Stimulated activated CD4-positive, alpha-beta T cell treated with anti-CD3 and anti-CD28 coated beads, Interleukin-4, amount 100 ng/mL, for 24 hours (primary cell): ENCODE measurements at places on chromosomes 5 and 9.

DNA sequence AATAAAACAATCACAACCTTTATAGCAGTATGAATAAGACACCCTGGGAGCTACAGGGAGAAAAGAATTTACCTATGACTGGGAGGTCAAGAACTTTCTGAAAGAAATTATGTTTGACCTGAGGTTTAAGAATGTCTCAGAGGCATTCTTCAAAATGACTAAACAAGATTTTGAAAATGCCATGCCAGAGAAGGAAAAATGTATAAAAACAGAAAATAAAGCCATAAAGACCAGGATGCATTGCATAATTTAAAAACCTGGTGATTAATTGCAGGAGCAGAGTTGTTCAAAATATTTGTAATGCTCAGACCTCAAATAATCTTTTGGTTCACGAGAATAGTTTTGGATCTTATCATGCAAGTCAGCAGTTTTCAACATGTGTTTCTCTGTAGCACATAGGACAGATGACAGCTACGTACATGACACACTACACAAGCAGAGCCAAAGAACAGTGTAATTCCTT is 954.7 kb upstream of the ARRDC3 start:
- no peak for DNase-seq

DNA sequence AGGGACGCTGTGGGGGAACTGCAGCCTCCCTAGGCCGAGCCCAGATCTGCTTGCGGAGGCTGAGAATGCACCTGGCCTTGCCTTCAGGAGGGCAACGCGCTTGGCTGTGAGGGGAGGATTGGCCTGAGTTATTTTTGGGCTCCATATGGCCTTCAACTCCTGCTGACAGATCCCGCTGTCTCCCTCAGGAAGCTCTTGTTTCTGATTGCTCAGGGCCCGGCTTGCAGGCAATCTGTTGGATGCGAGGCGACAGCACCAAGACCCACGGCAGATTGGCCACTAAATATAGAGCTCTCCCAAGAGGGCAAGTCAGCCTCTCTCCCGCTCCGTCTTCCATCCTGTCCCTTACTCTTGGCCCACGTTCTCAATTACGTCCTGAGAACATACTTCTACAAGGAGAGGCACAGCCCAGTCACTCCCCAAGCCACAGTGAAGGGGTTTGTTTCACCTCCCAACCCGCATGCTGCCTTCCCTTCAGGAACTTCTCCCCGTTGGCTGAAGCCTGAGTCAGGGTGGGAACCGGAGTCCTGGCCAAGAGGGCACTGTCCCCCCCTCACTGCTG is 53.6 kb downstream of the RASGEF1C start:
- DNase-seq: no peak

- no peak for DNase-seq
Observed at GRCh38 chr5:63655043-63655442, 307.2 kb downstream of the HTR1A start.

- no peak for DNase-seq
Observed at GRCh38 chr5:91938441-91938840, 555.3 kb upstream of the ARRDC3 start.

- DNase-seq: no peak
Observed at GRCh38 chr5:116063950-116064349, 20.9 kb upstream of the COMMD10 start.

GRCh38 chr5:170585273-170585948 is 81.6 kb downstream of the KCNIP1 start:
- no peak for DNase-seq

- DNase-seq: no peak
Observed at GRCh38 chr9:18390393-18390792, 83.6 kb upstream of the ADAMTSL1 start.

DNA sequence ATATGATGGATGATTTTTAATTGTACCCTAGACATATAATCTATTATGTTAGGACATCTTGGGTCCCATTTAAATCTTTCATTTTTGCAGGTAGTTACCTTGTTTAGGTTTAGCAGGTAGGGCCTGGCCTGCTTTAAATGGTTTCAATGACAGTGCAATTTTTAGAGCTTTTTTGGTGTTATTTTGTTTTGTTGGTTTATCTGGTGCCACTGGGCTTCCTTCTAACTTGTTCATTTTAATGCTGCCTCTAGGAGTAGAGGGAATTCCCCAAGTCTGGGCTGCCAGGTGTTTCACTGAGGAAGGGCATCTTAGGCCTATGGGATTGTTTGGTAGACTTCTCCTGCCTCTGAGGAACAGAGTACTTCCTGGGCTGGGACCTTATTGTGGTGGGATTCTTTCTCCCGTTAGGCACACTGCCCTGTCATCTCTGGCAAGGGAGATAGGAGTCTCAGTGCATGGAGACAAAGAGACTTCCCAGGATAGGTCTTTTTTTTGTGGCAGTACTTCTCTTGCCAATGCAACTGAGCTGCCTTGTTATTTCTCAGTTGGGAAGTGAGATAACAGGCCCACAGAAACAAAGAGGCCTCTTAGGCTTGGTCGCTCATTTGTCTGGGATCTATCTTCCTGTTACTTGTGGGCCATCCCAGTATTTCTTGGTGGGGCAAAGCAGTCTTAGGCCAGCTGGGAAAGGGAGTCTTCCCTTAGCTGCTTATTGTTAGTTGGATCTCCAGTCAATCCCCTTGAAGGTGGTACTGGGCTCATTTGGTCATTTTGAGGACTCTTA is 282.9 kb downstream of the FER start:
- no peak for DNase-seq

GRCh38 chr5:149448831-149449714 is 70.0 kb upstream of the IL17B start:
- no peak for DNase-seq

DNA sequence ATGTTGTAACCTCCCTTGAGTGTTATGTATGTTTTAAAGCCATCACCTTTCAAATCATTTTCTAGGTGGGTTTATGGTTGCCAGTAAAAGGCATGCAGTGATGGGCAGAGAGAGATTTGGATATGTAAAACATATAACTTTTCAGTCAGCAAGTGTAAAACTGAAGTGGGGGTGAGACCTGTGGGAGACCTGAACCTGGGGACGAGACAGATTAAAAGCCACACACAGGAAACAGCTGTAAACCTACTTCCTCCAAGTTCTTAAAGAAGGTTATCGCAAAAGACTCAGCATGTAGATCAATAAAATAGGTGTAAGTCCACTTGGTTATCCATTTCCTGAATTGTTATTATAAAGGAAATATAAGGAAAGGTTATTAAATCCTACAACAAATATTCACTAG is 76.6 kb downstream of the YIPF5 start:
- DNase-seq: no peak

GRCh38 chr9:33211695-33212393 is 28.1 kb upstream of the SPINK4 start:
- no peak for DNase-seq

- no peak for DNase-seq
Observed at GRCh38 chr5:148949841-148950470, 112.9 kb downstream of the SH3TC2 start.

DNA sequence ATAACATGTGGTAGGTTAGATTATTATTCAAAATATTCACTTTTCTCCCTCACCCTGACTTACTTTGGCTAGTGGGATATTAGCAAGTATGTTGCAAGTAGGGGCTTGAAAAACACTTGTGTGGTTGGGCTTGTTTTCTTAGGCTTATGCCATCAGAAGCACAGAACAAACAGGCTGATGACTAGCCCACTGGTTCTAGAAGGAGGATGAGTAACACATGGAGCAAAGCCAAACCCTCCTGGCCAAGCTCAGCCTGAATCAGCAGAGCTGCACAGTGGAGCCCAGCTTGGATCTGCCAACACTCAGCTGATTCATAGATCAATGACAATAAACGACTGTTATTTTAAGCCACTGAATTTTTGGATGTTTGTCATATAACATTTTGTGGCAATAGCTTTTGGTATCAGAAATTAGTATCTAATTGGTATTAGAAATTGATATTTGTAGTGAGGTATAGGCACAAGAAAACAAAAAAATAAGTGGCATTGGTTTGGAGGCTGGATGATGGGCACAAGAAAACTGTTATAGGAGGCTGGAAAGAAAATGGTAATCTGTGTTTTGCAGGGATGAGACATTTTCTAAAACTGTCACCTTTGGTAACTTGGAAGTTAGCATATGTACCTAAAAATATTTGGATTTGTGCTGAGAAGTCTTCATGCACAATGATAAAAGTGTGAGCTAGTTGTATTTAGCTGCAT is 46.1 kb upstream of the ZBED3 start:
- DNase-seq: no peak

GRCh38 chr9:133488686-133489252 is 9.9 kb upstream of the SLC2A6 start:
- no peak for DNase-seq

DNA sequence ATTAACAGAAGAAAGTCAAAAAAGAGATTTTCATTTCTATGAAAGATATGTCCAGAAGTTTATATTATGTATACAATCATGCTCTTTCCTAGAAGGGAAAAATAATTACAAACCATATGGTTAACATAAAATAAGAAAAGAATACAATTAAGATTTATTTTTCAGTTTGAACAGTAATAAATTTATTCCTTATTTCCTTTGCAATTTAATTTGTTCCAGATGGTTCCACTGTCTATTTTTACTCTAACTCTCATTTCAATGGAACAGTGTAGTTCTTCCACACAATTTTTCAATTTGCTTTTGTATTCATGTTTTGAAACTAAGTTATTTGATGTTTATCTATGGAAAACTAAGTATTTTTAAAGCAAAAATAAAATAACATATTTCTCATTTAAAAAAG is 1026.3 kb downstream of the TAF11L14 start:
- no peak for DNase-seq

DNA sequence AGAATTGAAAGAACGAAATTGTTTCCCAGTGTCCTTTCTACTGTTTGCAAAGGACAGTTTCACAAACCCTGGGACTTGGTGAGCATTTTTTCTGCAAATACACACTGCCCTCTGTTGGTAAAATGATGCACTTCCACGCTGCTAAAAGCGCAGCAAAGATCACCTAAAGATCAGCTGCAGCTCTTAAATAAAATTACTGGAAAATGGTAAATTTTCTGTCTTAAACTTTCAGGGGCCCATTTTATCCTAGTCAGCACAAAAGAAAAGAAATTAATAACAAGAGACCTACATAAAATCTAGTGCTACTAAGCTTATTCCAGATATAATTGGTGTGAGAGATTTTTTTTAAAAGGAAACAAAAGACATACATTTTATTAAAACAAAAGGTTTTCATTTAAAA is 566.0 kb downstream of the CAAP1 start:
- DNase-seq: no peak

- DNase-seq: no peak
Observed at GRCh38 chr9:87836951-87837705, 45.5 kb upstream of the SPATA31E1 start.

DNA sequence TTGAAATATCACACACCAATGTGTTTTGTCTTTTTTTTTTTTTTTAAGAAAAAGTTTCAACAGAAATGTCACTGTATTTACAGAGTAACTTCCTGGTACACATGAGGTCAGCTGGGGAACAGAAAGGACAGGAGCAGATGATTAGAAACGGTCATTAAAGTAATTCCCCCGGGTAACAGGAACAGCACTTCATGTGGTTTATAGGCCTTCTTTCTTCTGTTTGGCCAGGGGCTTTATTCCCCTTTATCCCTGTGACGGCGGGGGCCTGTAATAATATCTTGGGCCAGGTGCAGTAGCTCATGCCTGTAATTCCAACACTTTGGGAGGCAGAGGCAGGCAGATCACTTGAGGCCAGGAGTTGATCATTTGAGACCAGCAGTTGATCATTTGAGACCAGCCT is 30.5 kb upstream of the MSH3 start:
- DNase-seq: no peak

DNA sequence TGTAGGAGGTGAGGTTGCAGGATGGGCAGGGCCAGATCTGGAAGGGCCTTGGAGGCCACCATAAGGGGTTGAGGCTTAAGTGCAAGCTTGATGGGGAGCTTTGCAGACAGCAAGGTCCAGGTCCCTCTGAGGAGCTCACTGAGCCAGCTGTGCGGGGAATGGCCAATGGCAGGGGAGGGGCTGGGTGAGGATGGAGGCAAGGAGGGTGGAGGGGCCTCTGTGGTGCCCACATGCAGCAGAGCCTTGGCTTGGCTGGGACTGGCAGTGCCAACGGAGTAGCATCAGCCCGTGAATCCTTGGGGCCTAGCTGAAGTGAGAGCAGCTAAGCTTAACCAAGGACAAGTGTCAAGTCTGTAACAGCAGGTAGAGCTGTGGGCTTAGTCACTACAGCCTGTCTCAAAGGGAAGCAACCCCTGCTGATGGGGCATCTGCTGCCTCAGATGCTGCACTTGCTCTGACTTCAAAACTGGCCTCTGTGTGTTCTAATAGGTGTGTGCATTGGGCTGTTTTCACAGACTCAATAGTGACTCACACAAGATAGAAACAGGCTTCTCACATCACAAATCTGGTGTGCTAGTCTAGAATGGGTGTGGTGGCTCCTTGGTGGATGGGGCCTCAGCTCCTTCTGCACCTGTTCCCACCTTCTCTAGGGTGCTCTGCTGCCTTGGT is 16.3 kb downstream of the GALNT12 start:
- no peak for DNase-seq

DNA sequence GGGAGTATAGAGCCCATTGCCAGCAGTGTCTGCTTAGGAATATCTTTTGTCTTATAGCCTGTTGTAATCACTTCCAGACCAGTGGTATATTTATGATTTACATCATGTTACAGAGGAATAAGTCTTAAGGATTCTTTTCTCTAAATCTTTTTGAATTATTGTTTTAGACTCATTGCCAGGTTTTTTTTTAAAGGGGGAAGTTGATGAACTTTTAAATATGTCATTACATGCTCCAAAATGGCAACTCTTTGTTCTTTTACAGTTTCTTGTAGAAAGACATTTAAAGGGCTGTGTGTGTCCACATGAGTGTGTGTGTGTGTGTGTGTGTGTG is 59.4 kb upstream of the NFIB start:
- DNase-seq: no peak

- DNase-seq: no peak
Observed at GRCh38 chr5:166493612-166494011, 1797.8 kb upstream of the WWC1 start.

DNA sequence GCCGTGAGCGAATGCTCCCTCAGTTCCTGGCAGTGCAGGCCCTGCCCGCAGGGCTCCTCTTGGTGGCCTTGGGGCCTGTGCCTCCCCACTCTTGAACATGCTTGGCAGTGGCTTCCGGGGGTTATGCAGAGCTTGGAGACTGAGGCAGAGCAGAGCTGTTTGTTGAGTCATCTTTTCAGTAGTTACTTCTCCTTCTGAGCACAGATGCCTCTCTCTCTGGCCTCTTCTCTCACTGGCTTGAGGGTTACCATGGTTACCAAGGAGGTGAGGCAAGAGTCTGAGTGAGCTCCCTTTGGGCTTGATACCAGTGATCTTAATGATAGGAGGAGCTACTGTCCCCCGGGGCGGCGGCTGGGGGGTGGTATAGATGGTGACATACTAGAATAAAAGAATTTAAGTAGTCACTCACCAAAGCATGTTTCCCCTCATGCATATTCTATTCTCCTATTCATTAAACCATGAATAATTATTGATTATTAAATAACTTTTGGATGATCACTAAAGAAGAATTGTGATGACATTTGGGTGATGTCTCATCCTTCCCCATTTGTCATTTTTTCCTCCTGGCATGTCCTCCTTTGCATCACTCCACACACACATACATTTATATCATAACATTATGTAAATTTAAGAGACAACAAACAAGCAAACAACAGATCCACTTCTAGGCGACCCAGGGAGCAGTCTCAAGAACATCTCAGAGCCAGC is 111.1 kb downstream of the ARHGAP26 start:
- DNase-seq: no peak
